ENCODE measurements at places on chromosomes 3 and 15.

GRCh38 chr15:85742186-85742821, 52.4 kb downstream of the KLHL25 start:
- DNase-seq = no peak

DNA sequence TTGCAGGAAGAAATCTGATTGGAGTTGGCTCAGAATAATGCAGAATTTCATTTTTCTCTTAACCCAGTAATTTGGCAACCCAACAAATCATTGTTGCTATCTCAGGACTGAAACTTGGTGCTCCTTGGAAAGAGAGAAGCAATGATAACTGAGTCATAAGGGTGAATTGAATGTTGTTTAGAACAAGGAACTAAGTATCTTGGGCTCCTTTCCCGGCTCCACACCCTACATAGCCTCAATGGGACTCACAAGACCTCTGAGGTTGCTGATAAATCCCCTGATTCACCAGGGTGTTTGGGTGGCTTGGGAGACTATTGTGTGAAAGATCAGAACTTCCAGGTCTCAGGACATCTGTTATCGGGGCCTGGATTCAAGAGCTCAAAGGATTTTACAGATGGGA, 7.8 kb upstream of the RAB8B start:
- DNase-seq = no peak

DNA sequence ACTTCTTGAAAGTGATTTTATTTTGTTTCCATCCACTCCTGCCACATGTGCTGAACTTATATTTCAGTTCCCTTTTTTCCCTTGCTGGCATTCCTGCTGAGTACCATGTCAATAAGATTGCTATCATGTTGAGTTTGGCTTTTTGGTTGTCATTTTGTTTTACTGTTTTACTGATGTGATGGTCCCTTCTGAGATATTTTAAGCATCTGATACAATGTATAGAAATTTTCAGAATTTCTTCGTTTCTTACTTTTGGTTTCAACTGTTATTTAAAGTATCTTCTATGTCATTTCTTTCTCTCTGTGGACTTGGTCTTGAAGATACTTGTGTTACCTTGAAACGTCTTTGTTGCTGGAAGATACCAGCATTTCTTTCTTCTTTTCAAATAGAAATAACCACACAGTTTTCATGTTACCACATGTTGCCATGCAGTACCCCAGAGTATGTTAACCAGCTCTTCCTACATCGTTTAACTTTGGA, 14.1 kb downstream of the SIDT1 start:
- no peak for DNase-seq

GRCh38 chr3:52440249-52440551, 4.7 kb downstream of the SEMA3G start:
- DNase-seq = no peak

- DNase-seq = no peak
These were observed 98.5 kb downstream of the STAG1 start for GRCh38 chr3:136653628-136654027.

DNA sequence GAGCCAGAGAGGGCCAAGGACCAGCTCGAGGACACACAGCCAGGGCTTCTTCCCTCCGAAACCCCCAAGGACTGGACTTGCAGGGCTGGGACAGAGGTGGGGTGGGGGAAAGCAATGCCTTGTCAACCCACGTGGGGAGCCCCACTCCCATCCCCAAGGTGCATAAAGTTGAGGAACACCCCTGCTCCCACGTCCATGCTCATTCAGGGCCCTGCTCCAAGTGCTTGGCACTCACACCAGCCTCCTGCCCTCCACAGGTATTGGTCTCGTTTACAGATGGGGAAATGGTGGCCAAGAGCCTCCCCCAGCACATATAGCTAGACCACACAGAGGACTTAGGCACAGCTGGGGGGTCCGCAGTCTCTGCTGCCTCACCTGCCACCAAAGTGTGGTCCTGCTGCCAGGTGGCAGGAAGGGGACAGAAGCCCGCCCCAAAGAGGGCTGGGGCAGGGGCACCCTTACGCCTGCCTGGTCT, 50.5 kb upstream of the CSPG4 start:
- DNase-seq = no peak

DNA sequence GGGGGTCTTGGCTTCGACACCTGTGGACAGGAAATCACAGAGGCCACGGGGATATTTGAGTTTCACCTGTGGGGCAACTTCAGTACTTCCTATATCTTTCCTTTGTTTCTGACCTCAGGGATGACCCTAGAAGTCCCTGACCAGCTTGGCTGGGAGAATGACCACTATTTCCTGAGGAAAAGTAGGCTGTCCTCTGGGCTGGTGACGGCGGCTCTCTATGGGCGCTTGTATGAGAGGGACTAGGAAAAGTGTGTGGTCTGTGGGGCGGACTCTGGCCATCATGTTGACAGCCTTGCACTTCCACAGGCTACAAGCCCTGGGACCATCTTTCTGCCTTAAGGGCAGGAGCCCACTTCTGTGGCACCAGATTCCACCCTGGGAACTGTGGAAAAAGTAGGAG, 43.7 kb downstream of the BTD start:
- no peak for DNase-seq

GRCh38 chr15:78306176-78306774, 6.9 kb upstream of the SKIC8 start:
- DNase-seq = no peak

DNA sequence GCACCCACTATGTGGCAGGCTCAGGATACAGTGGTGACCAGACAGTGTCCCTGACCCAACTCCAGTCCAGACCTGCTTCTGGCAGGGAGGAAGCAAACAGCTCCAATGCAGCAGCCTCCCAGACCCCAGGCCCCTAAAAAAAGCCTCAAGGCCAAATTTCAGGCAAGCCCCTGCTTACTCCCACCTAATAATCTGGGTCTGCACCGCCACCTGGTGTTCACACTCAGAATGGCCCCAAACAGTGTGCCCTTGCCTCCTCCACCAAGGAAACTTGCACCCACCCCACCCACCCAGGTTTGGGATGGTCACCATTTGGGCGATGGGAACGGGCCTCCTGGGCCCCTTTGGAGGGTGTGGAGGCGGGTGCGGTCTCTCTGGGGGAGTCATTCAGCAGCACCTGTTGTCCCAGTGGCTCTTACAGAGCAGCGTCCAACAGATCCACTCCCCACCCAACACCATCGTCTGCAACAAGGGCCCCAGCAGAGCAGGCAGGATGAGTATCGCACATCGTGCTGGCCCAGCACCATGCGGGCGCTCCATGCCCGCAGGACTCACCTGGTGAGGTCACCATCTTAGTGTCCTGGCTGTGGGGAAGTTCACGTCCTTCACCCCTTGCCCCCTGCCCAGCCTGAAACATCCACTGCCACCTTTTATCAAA, 17.3 kb downstream of the C3orf18 start:
- DNase-seq = no peak

DNA sequence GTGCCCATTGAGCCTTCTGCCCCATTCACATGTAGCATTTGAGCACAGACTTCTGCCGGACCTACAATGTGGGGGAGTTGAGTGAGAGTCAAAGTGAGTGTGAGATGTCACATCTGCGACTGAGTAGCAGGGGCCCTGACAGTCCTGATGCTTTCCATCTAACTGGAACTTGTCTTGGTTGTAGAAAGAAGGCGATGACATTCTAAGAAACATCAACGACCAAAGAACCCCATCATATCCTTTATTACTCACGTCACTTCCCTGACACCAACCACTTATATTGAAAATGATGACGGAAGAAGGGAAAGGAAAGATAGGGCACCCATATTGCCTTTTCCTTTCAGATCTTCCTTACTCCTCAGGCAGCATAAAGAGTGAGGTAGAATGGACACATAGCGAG, 30.5 kb downstream of the SMAD3 start:
- no peak for DNase-seq

- DNase-seq = no peak
These were observed 665.2 kb upstream of the ADAMTS9 start for GRCh38 chr3:65352951-65353350.

All from stimulated activated CD8-positive, alpha-beta memory T cell treated with anti-CD3 and anti-CD28 coated beads, Interleukin-4, amount 100 ng/mL, for 1 hour (primary cell).